ENCODE measurements at places on chromosomes 12 and 14.

DNA sequence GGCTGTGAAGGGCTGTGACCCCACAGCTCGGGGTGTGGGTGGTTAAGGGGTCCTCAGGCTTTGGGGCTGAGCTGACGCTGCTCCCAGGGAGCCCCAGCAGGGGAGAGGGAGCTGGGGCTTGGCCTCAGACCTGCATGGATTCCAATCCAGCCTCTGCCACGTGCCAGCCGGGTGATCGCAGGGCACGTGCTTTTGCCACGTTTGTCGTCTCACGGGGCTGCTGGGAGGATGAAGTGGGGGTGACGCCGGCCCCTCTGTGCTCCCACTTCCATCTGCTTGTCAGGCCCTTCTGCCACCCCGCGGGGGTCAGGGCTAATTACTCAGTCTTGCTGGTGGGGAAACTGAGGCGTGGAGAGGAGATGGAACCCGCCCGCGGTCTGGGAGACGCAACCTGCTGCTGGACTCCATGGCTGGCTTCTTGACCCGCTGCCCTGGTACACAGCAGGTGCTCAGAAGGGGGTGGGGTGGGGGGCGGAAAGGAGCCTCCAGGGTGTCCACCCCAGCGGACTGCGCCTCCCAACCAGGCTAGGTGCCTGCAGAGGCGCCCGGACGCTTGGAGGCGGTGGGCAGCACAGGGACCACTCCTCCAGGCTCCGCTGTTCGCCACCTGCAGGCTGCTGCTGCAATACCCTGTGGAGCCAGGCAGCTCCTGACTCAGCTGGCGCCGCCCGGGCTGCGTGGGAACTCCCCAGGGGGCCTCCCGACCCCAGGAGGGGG lies 36.4 kb upstream of the PRIMA1 start:
- DNase-seq = no peak

- no peak for DNase-seq
Measured at GRCh38 chr12:5996459-5996858, 51.4 kb upstream of the ANO2 start.

GRCh38 chr14:31568671-31569070 lies 7.5 kb downstream of the NUBPL start:
- no peak for DNase-seq

DNA sequence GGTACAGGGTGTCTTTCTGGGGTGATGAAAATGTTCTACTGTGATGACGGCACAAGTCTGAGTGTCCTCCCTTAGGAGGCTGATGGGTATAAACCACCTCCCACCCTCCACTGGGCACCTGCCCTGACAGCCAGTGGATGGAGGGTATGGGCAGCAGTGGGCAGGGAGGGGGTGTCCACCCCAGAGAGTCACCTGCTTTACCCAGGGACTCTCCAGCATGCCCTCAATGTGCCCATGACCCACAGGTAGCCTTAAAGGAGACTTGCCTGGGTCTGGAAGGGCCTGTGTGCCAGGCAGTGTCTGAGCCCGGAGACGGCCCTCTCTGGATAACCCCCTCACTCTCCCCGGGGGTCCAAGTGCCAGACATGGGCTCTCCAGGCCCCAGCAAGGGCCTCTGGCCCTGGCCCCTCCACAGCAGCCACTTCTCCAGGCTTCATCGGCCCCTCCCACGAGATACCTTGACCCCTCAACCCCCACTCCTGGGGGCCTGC lies 38.8 kb downstream of the CCNK start:
- DNase-seq = no peak
